NCI-H1105 treated with DMSO at 0.1 percent for 48 hours (cell line): ENCODE measurements at places on chromosomes 3 and 15.

DNA sequence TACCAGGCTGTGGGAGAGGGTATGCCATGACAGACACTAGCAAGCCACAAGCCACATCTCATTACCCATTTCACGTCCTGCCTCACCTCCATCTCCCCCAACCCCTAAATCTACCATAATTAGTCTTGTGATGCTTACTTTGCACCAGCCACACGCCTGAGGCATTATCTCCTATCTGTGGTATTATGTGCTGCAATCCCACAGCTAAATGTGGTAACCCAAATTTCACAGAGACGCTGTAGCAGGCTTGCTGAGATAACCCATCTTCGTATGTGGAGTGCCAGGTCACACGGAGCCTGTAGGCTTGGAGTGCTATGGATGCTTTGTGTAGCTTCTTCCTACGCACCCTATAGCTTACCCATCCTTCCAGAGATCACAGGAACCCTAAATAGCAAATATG is 256.7 kb upstream of the KCNH8 start:
- no peak for DNase-seq

GRCh38 chr3:11567516-11568467 is 75.9 kb downstream of the VGLL4 start:
- DNase-seq = no peak

DNA sequence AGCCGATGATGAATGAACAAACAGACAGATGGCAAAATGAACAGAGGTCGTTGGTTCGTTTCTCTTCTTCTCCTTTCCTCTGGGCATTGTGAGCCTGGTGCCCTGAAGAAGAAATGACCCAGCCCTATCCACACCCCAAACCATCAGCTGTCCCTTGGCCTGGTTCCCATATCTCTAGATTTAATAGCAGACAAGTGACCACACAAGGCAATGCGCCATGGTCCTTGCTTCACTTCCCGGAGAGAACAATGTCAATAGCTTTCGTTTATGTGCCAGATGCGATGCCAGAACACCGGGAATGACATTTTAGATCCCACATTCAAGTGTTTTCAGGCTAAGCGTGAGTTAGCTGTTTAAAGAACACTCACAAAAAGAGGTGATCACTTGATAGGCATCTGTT is 17.7 kb downstream of the POC1A start:
- DNase-seq = no peak

DNA sequence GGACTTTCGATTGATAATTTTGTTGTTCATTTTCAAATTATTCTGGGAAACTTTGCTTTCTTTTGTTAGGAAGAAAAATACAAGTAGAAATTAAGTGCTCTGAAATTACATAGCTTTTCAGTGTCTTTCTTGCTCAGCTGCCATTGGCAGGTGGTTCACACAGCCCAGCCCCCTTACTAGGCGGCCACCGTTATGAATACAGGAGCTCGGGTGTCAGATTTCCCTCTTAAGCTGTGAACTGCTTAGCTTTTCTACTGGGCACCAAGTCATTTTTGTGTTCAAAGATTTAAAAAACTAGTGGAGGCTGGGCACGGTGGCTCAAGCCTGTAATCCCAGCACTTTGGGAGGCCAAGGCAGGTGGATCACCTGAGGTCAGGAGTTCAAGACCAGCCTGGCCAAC is 55.2 kb downstream of the HMG20A start:
- peak; percentile 39 for DNase-seq

DNA sequence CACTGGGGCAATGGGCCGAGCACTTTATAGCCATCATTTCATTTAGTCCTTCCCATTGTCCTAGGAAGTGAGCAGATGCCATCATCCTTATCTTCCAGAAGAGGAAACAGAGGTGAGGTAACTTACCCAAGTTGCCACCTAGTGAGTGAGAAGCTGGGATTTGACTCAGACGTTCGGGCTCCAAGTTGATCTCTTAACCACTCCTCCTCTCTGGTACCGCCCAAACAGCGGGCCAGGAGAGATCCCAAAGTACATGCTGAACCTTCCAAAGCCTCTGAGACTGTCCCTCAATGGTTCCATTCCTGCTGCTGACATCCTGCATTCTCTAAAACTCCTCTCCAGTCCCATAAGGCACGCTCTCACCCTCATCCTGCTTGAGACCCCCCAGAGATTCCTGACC is 56.2 kb downstream of the EXOG start:
- no peak for DNase-seq

- no peak for DNase-seq
Observed at GRCh38 chr3:53674582-53674981, 171.6 kb downstream of the CHDH start.

- DNase-seq = no peak
Observed at GRCh38 chr3:160069986-160070385, 81.4 kb downstream of the IL12A start.

GRCh38 chr3:129650256-129650872 is 43.9 kb upstream of the PLXND1 start:
- DNase-seq = peak; percentile 38

- no peak for DNase-seq
Observed at GRCh38 chr15:36332301-36332700, 247.1 kb upstream of the CDIN1 start.

DNA sequence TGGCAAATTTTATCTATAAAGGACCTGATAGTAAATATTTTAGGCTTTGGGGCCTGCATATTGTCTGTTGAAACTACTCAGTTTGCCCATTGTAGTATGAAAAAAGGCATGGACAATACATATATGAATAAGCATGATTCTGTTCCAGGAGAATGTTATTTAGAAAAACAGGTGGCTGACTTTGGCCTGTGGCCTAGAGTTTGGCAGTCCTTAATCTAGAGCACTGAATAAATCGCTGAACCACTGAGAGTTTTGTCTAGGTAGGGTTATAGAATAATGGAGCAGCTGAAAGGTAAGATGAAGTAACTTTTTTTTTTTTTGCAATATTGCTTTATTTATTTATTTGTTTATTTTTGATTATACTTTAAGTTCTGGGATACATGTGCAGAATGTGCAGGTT is 75.0 kb downstream of the LRRC49 start:
- no peak for DNase-seq

DNA sequence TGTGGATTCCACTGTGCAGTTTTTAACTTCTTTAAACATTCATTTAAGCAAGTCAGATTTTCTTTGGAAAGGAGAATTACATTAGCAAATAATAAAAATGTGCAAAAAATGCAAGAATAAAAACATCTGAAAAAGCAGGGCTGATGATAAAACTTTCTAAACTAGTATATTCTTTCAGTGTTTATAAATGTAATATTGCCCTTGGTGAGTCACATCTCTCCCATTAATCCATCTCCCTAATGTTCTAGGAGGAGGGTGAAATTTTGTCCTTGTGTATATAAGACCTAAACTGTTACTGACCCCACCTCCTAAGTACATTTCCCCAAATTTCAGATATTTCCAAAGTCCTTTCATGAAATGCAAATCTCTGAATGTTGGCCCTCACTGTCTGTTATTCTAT is 28.5 kb upstream of the DCUN1D1 start:
- no peak for DNase-seq

- DNase-seq = no peak
Observed at GRCh38 chr3:137325170-137325569, 367.4 kb downstream of the IL20RB start.

GRCh38 chr3:107894998-107895397 is 195.8 kb downstream of the CD47 start:
- no peak for DNase-seq

GRCh38 chr3:2948882-2949281 is 161.3 kb downstream of the IL5RA start:
- DNase-seq = no peak

GRCh38 chr15:76160426-76161152 is 100.8 kb downstream of the TMEM266 start:
- DNase-seq = no peak

DNA sequence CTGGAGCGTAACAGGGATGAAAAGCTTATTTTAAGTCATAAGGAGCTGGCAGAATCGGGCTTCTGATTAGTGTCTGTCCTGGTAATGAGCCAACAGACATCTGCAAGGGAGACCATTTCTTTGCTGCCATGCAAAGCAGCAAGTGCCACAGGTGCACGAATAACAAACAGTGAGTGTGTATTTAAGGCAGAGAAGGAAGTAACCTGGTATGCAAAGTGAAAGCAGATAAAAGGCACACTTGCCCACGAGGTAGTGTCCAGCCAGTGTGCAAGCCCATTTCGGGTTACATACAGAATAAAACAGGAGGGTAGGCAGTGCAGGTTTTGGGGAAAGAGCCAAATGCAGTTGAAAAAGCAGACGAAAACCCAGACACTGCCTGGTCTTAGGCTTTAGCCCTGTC is 1153.7 kb downstream of the SI start:
- no peak for DNase-seq

GRCh38 chr3:102129760-102130608 is 280.7 kb downstream of the NFKBIZ start:
- DNase-seq = no peak

- DNase-seq = no peak
Observed at GRCh38 chr3:47661121-47661752, 82.6 kb upstream of the CSPG5 start.

DNA sequence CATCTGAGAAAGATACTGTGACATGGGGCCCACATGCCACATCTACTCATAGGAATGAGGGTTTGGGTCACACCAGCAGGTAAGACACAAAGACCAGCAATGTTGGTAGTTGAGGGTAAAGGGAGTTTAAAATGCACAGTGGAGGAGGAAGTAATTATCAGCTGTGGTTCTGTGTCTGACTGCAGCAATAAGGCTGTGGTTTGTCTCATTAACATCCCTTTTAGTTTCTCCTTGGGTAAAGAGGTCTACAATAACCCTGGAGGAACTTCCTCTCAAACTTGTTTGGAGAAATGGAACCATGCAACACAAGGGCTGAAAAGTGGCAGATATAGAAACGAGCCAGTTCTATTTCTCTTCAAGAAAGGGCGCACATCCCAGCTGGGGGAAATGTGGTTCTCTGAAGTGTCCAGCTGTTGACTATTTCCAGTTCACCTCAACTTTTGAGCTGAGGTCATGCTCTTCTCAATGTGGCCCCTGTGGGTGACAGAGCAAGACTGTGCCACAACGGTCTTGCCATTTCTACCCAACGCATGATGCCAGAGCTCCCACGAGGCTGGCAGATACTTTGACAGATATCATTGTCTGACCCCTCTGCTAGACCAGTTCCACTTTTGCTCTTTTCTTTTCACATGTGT is 234.3 kb downstream of the SQOR start:
- DNase-seq = no peak

DNA sequence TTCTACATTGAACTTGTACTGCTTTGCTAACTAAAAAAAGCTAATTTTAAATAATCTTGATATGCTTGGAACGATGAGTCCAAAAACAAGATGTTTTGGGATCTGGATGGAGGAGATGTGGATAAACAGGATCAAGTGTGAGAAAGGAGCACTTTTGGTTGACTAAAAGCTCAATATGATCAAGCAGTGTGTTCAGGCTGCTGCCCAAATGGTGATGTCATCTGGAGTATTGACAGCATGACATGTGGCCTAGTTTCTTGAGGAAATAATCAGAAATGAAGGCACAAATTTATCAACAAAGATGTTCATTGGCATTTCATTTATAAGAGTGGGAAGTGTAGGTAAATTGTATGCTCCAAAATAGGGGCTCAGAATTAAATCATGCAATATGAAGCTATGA is 161.2 kb downstream of the SOX2 start:
- no peak for DNase-seq

DNA sequence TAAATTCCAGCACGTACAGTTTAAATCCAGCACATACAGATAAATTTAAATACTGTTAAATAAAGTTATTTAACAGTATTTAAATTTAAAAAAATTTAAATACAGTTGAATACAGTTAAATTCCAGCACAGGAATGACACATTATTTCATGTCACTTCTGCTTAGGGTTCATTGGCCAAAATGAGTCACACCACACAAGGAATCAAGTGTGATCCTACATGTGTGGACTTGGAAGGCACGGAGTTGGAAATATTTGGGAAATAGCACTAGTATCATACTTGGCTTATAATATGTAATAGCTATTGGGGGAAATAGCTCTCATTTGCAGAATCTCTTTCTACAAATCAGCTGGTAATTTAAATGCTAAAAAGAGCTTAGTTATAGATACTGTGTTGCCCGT is 10.6 kb downstream of the RAB7A start:
- no peak for DNase-seq

GRCh38 chr15:100781961-100782530 is 97.6 kb upstream of the ALDH1A3 start:
- DNase-seq = no peak

DNA sequence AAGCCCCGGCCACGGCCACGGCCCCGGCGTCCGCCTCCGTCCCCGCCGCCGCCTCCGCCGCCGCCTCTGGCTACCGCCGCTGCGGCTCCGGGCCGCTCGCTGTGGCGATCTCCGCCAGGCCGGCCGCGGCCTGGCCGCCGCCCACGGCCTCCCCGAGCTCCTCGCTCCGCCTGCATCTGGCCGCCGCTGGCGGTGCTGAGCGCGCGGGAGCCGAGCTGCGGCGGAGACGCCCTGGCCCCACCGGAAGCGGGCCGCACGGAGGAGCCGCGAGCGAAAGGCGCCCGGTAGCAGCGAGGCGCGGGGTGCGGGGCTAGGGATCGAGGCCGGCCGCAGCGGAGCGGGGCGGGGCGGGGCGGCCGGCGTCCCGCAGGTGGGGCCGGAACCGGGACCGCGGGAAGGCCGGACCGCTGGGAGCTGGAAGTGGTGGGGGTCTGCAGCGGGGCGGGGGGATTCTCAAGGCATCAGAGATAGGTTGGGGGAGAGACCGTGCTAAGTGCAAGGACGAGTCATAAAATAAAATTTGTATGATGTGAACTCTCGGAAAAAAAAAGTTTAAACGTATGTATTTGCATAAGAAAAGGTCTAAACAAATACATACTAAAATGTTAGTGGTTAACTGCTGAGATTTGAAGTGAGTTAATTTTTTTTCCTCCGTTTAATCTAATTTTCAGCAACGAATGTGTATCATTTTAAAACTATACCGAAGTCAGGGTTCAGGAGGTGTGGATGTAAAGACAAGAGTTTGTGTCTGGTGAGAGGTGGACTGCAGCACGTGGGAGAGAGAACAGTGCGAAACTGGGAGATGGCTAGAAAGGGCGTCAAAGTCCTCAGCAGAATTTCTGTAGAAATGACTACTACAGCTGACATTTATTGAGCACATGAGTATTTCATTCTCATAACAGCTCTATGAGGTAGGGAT is at the start of gene AVEN:
Gene AVEN, minus strand, starts transcription at position 334 of the 919 bp plus-strand sequence. Its CDS starts 158 bp downstream, at position 176.
- no peak for DNase-seq

- DNase-seq = peak; percentile 36
Observed at GRCh38 chr15:65377105-65377975, 462 bp downstream of the IGDCC3 start.

GRCh38 chr3:14507757-14508504 is 32.2 kb downstream of the GRIP2 start:
- no peak for DNase-seq

- peak; percentile 24 for DNase-seq
Observed at GRCh38 chr15:22930782-22931484, 49.2 kb downstream of the CYFIP1 start.
